Stimulated activated CD4-positive, alpha-beta T cell treated with anti-CD3 and anti-CD28 coated beads, TNF-alpha, amount 100 ng/mL, for 4 hours (primary cell): ENCODE measurements at places on chromosomes 3 and 15.

- DNase-seq, result no peak
These were observed 199.5 kb downstream of the LPP start for GRCh38 chr3:188353426-188353825.

DNA sequence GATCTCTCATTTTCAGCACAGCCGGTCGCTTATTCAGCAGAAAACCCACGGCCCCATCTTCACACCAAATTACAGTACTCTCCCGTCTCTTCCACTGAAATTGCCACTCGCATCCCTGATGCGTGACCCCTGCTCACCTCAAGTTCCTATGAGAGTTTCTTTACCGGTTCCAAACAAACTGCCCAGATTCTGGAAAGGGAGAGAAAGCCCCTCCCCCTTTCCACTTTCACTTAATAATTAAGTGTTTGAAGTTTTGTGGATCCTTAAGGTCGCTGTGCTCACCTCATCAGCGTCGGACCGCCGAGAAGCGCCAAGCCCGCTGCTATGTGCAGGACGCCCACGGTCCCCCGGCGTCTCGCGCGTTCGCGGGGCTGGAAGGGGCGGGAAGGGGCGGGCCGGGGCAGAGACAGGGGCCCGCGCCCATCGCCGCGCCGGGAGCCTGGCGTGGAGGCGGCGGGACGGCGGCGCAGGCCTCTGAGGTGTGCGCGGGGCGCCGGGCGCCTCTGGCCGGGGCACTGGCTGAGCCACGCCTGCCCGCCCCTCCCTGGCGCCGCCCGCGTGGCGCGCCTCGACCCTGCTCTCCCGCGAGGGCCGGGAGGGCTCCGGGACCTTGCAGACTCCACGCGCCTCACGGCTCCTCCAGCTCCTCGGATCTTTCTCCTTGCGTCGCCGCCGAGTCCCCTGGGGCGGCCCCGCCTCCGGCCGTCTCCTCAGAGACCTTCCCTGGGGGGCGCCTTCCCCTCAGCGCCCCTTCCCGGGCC lies at the start of gene GPR156:
TSS of gene GPR156 (minus strand) at position 476 of the 761 bp plus-strand sequence. CDS start 41,124 bp downstream, outside the sequence.
- DNase-seq, result no peak

- DNase-seq, result no peak
These were observed 219.9 kb downstream of the GAP43 start for GRCh38 chr3:115843206-115843605.

GRCh38 chr15:81091889-81092558 lies 42.0 kb upstream of the CFAP161 start:
- no peak for DNase-seq

GRCh38 chr15:92305343-92305742 lies 88.3 kb upstream of the ST8SIA2 start:
- DNase-seq, result no peak

DNA sequence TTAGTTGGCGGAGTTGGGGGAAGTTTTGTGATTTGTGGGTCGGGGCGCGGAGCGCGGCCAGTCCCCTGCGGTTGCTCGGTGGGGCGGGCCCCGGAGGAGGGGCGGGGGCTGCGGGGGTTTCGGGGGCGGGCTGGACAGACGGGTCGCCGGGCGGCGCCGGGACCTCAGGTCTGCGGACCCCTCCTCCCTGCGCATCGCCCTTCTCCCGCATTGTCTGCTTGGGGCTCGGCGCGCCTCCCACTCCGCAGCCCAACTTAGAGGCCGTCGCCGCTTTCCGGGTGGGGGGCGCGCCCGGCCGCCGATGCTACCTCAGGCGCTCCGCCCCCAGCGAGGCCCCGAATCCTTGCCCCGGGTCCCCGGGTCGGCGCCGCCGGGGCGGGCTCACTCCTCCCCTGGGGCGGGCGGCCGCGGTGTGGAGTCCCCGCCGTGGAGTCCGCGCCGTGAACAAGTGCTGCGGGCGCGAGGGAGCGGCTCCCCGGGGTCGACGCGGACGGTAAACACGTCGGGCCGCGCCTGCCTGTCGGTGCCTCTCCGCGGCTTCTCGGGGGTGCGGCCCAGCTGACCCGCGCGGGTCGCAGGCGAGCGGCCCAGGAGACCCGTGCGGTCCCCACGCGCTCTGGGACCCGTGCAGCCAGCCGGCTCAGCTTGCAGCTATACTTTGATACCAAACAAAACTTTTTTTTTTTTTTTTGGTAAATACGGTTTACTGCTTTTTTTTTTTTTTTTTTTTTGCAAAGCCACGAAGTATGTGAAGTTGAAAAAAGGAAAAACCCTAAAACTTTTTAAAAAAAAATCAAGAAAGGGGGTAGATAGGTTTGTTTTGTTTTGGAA lies 624 bp downstream of the AKAP13 start:
- peak; percentile 38 for DNase-seq

- no peak for DNase-seq
These were observed 144.9 kb downstream of the FBN1 start for GRCh38 chr15:48500595-48500994.
